Stimulated activated CD4-positive, alpha-beta T cell treated with anti-CD3 and anti-CD28 coated beads, Interleukin-1b, Interleukin-23, amount 100 ng/mL, for 1 hour (primary cell): ENCODE measurements at places on chromosomes 6 and 20.

GRCh38 chr6:30750379-30750668 lies 6.0 kb upstream of the IER3 start:
- no peak for DNase-seq

- DNase-seq = no peak
Observed at GRCh38 chr6:51472745-51473487, 614.5 kb downstream of the PKHD1 start.

DNA sequence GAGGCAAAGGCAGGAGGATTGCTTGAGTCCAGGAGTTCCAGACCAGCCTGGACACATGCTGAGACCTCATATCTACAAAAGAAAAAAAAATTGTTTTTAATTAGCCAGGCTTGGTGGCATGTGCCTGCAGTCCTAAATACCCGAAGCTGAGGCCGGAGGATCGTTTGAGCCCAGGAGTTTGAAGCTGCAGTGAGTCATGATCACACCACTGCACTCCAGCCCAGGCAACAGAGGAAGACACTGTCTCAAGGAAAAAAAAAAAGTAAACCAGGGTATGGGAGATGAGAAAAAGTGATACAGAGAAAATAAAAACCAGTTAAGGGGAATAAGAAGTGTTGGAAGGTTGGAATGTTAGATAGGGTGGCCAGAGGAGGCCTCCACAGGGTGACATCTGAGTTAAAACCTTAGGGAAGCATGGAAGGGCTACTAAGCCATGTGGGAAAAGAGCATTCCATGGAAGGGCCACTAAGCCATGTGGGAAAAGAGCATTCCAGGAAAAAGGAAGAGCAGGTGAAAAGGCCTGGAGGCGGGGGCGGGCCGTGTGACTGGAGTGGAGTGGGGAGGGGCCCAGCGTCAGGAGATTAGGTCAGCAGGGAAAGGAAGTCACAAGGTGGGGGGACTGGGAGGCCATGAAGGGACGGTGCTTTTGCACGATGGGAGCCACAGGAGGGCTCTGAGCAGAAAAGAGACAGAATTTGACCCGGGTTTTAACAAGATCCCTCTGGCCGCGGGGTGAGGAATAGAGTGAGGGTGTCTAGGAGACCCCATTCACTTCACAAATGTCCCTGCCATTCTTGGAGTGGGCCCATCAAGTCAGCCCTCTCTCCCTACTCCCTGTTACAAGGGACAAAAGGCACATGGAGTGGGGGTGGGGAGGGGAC lies 18.3 kb downstream of the CPNE5 start:
- no peak for DNase-seq

DNA sequence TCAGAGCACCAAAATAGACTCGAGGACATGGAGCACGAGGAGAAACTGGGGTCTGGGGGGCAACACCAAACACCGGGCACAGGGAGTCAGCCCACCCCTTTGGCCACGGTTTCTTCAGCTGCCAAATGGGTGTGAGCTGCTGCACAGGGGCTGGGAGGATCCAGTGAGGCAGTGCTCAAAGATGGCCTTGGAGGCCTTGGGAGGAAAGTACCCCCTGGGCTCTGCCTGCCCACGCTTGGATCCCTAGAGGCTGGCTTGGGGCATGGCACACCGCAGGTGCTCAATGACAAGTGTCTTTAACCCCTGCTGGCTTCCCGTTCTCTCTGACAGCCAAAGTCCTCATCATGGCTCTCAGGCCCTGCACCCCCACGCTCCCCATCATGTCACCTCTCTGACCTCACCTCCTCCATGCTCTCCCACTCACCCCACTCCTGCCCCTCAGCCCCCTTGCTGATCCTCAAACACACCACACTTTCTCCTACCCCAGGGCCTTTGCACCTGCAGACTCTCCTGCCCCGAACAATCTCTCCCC lies 190.3 kb downstream of the ANKRD60 start:
- DNase-seq = no peak

- DNase-seq = no peak
Observed at GRCh38 chr20:44433751-44434538, 41.7 kb upstream of the TTPAL start.

DNA sequence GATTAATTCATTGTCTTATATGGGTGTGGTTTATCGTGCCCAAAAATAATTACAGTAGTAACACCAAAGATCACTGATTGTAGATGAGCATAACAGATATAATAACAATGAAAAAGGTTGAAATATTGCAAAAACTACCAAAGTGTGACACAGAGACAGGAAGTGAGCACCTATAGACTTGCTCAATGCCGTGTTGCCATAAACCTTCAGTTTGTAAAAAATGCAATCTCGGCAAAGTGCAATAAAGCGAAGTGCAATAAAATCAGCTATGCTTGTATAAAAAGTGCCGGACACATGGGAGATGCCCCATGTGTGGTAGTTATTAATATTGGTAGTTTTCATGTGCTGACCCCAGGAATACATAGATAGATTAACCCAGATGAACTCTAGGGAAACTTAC lies 192.6 kb downstream of the NRN1 start:
- no peak for DNase-seq

GRCh38 chr20:41407607-41408006 lies 41.0 kb upstream of the EMILIN3 start:
- DNase-seq = no peak

GRCh38 chr20:1499528-1500420 lies 8.6 kb upstream of the SIRPB2 start:
- no peak for DNase-seq

GRCh38 chr6:16653226-16653625 lies 108.0 kb downstream of the ATXN1 start:
- DNase-seq = no peak

DNA sequence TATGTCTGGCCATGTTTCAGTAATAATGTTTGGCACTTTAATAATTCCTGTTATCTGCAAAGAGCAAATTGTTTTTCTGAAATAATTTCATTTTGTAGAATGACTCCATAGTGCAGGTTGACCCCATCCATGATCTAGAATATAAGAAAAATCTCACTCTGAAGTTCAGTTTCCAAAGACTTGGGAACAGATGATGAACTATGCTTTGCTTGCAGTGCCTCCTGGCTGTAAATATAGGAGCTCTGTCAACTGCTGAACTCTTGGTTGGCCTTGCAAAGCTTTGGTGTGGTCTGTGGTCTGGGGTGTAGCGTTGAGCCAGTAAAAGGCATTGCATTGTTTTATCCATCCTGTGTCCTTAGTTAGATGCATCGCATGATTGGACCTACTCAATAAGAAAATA lies 104.0 kb downstream of the PLCB4 start:
- no peak for DNase-seq

DNA sequence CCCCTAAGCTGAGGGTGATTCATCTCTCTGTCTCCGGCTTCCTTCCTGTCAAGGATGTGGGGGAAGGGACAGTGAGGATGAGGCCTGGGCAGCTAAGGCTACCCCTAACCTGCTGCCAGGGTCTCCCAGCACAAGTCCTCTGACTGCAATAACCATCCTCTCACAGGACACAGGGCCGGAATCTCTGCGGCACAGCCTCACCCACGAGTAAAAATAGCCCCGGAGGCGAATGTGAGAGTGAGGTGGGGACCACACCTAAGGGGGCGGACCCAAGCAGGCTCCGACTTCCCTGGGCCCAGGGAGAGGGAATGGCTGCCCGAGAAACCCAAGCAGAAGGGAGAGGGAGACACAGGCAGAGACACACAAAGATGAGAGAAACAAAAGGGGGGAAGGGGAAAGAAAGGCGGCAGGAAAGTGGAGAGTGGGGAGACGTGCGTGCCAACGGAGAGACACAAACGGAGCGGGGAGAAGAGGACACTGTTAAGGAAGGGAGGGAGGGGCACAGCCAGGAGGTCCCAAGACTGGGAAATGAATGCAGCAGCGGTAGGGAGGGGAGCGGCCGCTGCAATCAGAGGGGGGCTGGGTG lies 1.4 kb downstream of the CLIC1 start:
- DNase-seq = no peak

DNA sequence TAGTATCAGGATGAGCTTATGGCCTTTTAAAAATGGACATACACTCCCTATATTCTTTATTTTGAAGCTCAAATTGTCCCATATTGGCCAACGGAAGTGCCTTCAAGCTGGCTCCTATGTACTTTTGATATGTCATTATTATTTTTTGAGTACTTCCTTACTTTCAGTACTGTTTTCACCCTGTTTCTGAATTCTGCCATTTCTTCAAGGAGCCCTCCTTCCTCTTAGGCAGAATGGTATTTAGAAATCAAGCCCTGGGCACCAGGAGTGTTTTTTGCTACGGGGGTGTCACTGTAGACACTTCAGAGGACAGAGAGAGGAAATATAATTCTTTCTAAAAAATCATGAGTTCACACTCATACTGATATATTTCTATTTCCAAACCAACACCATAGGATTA lies 5.5 kb upstream of the MYLK4 start:
- no peak for DNase-seq

- DNase-seq = no peak
Observed at GRCh38 chr6:154301839-154302752, 54.5 kb downstream of the IPCEF1 start.

DNA sequence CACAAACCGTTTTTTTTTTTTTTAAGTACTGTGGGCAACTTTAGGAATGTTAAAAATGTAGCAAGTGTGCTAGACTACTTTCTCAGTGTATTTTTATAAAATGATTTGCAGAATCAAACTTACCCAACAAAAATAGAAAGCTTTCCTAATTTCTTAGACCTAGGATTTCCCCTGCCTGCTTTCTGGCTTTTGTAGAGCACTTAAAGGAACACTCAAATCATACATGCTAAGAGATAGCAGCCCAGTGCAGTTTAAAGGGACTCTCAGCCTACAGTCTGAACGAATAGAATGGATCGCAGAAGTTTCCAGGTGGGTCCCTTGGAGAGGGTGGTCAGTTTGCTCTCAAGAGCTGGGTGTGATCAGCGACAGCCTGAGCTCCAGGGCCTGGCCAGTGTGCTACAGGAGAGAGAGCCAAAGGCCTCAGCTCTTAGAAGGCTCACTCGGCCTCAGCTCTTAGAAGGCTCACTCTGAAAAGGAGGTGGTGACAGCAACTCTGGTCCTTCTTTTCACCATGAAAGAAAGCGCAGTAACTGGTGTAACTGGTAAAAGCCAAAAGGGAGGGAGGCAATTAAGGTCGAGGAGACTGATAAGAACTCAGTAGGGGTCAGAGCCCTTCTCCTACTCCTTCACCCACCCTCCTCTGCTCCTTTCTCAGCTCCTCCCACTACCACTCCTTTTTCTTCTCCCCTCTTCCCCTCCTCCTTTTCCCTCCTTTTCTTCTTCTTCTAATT lies 142.4 kb downstream of the ZFP64 start:
- no peak for DNase-seq

- DNase-seq = no peak
Observed at GRCh38 chr6:144305985-144306384, 20.9 kb downstream of the UTRN start.

GRCh38 chr6:20837189-20837588 lies 302.9 kb downstream of the CDKAL1 start:
- DNase-seq = no peak

DNA sequence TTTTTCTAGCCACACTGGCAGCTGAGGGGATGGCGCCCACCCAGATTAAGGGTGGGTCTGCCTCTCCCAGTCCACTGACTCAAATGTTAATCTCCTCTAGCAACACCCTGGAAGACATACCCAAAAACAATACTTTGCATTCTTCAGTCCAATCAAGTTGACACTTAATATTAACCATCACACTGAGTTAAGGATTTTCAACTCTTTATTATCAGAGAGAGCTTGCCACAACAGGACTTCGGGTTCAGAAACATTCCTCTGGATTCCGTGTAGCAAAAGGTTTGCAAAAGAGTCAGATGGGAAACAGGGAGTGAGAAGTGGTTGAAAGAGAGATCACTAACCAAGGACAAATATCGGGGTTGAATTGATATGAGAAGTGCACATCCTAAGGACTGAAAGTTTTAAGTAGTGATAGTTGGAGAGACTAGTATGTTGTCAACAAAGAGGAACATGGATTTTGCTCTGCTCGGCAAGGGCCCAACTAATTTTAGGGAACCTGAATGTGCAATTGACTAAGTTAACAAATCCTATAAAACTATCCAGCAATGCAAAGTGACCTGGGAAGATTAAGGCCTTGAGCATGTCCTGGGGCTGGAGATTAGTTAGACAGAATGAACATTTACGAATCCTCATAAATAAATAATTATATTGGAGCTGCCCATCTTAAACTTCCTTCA lies 137.0 kb upstream of the TENT5A start:
- DNase-seq = no peak

- no peak for DNase-seq
Observed at GRCh38 chr6:150029749-150030148, 4.4 kb upstream of the RAET1L start.

DNA sequence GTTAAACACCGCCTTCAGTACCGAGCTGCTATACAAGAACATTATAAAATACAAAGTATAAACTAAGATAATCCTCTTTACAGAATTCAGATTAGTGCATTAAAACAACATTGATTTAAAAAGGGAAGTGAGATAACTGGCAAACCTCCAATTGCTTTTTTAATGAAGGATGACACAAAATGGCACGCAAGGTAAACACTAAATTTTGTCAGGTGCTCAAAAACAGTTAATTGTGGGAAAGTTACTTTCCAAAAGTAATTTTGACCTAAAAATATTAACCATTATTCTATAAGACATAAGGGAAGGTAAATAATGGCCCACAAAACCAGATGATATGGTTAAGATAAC lies 53.3 kb downstream of the STX7 start:
- DNase-seq = no peak

- no peak for DNase-seq
Observed at GRCh38 chr20:24776755-24777271, 172.3 kb upstream of the CST7 start.

DNA sequence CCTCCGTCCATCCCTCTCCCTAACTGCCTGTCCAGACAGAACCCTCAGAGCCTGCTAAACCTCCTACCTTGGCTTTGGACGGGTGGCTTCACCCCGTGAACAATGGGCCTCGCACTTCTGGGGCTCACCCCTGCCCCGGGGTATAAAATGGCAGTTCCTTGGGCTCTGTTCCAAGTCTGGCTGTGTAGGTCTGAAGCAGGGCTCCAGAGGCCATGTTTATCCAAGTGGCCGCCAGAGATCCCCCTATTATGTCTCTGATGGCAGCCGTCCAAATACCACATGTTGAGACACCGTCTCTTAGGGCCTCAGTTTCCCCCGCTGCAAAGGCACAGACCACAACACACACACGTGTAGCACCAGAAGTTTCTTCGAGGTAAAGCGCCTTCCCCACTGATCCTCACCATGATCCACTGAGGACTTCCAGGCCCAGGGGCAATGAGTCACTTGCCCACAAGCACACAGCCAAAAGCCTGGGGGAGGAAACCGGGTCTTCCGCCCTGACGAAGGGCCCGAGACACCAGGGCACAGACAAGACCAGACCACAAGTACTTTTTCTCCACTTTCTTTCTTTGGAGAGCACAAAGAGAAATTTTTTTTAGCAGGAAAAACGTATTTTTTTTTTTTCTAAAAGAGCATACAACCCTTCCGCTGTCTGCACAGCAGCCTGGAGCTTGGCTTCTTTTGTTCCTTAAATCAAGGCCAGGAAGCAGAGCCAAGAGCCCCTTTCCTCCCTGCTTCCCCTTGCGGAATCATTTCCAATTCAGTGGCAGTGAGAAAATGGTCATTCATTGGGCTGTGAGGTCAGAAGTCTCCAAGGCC lies 11.8 kb downstream of the CPNE5 start:
- DNase-seq = no peak

DNA sequence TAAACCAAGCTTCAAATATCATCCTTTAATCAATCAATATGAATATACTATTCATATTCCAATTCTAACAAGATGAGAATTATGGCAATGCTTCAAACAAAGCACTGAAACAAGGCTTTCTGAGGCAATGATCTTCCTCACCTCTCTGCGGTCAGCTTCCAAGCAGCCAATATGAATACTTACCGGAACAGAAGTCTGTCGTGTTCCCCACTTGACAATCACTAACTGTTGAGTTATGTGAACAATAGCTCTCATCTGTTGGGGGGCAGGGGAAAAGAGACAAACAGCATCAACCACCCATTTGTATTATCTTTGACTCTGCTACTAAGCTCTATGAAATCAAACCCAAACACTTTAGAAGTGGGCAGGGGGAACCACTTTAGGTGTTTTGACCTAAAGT lies 4.5 kb downstream of the CD164 start:
- no peak for DNase-seq
